ENCODE measurements at places on chromosomes 13 and 19. TPM values are rescaled to one million over a fixed set of nuclear protein-coding genes. Genes with fewer than 3 reads are reported as not detected.

Gene RAVER1
- total RNA-seq, result 24.3 TPM

Gene TEX29
- not detected for total RNA-seq

Gene ITGBL1
- not detected for total RNA-seq

Gene C13orf42
- total RNA-seq, result 0.96 TPM

Gene KLHL1
- total RNA-seq, result not detected

Gene CEACAM19
- 0.59 TPM for total RNA-seq

Gene SYCN
- not detected for total RNA-seq

Gene CAPS
- 2.2 TPM for total RNA-seq

Gene AMER2
- total RNA-seq, result not detected

Gene HRC
- not detected for total RNA-seq

Gene CALM3
- 373 TPM for total RNA-seq

Gene PLEKHF1
- 1.2 TPM for total RNA-seq

Gene LILRA1
- not detected for total RNA-seq

Gene TMEM238
- total RNA-seq, result 0.15 TPM

Measured in neural progenitor cell (in vitro differentiated cells).